ENCODE measurements at places on chromosomes 2 and 18.
A peak's percentile ranks its signal among the peaks of the same experiment; 100 is the strongest.

DNA sequence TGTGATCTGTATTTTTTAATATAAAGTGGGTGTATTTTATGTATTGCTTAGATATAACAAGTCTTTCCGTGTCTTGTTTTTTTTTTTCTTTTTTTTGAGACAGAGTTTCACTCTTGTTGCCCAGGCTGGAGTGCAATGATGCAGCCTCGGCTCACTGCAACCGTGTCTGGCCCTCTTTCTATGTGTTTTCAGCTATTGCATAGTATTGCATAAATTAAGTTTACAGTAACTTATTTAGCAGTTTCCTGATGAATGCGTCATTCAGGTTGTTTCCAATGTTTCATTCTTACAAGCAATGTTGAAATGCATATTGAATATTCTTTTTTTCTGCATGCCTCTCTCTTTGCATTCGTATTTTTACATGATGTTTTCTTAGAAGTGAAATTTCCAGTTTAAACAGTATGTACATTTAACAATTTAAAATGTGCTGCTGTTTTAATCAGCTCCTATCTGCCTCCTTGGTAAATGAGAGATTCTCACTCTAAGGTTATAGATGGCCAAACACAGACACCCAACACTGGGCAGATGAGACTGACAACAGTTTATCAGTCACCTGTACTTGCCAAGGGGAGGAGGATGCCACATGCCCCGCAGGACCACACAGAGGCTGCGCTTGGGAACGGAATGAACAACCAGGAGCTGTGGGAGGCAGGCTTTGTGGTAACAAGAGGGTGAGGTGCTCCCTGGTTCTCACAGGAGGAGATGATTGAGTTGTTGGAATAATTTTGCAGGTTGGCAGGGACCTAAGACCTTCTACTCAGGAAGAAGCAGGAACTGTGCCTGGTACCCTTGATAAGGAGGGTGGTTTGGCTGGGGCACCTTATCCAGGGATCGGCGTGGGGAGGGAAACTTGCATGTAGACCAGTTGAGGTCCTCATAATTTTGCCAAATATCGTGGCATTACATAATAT, 7.5 kb downstream of the SLC9A4 start:
- no peak for DNase-seq

DNA sequence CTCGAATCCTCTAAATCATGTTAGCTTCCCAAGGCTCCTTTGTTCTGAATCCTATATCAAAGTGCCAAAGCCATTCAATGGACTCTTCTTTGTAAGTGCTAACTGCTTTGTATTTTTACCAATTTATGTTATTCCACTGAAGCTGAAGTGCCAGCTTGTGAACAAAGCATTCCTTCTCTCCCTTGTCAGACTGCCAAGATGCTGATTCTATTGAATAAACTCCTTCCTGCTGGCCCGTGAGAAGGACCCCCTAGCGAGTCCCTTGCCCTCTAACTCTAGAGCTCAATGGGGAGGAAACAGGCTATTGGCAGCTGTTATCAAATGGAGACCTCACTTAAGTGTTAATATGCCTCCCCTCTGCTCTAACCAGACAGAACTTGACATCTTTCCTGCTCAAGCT, 1097.9 kb upstream of the CNTNAP5 start:
- DNase-seq: no peak

- DNase-seq: no peak
Measured at GRCh38 chr18:73827801-73828200, 319.8 kb downstream of the FBXO15 start.

GRCh38 chr2:112812318-112813267, 24.0 kb downstream of the IL1B start:
- DNase-seq: peak; percentile 70

DNA sequence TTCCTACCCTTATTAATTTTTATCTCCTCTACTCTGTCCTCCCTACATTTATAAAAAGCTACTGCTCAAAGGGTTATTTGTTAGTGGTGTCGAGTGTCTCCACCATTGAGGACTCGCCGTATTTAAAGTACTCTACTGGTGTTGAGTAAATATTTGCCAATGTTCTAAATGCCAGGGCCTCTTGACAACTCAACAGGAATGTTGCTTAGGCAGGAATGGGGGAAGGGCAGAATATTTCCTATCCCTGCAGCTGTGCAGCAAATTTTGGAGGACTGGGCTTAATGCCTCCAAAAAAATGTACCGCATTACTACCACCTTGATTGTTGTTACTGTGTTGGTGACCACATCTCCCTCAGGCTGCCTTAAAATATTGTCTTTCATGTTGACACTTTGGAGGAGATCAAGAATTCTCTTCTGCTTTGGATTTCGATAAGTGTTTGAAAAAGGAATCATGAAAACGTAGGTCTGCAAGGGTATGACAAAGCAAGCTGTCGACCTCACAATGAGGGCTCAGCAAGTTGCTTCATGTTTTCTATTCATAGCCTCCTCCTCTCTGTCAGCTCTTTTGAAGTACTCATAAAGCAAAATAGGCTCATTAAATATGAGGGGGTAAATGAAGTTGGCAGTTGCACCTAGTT, 84.3 kb downstream of the EFEMP1 start:
- DNase-seq: no peak

GRCh38 chr18:28794459-28795245, 617.7 kb upstream of the CDH2 start:
- peak; percentile 10 for DNase-seq

GRCh38 chr2:144324446-144325045, 195.4 kb downstream of the ZEB2 start:
- no peak for DNase-seq

GRCh38 chr2:216516730-216517350, 18.2 kb downstream of the RPL37A start:
- DNase-seq: peak; percentile 29

DNA sequence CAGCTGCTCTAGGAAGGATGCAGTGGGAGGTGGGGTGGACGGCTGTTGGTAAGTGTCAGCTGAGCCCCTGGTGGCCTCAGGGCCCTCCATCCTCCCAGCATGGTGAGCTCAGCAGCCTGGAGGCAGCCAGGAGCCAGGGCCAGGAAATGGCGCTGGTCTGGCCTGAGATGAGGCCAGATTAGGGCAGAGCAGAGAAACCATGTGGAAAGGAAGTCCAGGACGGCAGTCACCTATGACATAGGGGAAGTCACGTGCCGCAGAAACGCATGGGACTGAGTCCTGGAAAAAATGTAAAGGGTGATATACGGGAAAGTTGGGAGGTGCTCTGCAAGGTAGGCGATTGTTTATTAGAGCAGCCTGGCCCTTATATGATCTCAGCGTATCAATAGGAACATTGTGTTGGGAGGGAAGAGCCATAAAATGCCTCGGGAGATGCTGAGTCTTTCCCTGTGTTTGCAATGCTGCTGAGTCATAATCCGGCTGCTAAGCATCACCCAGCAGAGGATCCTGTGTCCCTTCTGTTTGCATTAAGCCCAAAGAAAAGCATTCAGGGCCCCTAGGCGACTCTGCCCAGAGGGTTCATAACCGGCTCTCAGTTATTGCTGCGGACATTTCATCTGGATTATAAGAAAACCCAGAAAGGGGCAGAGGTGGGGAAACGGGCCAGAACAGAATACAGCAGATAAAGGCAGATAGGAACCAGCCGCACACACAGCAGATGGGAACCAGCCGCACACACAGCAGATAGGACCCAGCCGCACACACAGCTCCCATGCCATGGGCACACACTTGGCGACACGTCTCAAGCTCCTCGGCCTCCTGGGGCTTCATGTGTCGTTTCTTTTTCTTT, 30.3 kb upstream of the B3GNT7 start:
- peak; percentile 65 for DNase-seq

DNA sequence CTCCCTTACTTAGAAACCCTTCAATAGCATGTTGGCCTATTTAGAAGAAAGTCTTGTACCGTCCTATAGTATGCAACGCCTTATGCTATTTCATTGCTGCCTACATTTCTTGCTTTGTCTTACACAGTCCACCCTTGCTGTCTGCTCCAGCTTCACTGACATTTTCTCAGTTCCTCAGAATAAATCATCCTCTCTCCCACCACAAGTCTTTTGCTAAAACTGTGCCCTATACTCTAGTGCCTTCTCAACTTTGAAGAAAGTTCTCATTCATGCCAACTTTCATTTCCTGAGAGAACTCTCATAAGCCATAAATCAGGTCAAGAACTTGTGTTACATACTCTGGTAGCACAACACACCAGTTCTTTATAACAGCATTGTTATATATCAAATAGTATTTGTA, 54.3 kb upstream of the COL3A1 start:
- no peak for DNase-seq

DNA sequence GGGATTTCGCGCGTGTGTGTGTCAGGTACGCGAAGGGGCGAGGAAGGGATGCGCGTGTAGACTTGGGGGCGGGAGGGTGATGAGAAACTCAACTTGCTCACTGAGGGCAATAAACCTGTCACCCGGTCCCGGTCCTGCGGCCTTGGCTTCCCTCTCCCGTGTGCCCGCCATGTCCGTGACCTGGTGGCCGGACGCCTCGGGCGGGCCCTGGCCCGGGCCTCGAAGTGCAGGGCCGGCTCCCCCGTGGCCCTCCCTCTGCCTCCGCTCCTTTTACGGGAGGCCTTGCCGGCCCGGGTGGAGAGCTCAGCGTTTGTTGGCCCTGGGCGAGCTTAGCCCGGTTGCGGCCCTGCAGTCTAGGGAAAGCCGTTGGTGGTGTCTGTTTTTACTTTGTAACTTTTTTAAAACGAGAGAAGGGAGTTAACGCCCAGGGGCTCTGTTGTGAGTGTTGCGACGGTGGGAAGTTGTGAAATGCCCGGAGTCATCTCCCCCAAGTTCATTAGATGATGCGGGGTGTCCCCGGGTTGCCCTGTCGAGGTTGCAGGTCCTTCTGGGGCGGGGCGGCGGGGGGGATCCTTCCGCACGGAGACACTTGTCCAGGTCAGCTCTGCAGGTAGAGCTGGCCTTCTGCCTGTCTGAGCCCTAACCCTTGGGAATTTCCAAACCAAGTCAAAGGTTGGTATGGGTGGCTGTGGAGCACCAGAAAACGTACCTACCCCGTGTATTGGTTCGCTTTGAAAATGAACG, 883 bp downstream of the SMCHD1 start:
- DNase-seq: no peak

- no peak for DNase-seq
Measured at GRCh38 chr2:95552911-95553310, 38.9 kb upstream of the TRIM43 start.

GRCh38 chr18:56353663-56354260, 284.6 kb downstream of the TXNL1 start:
- DNase-seq: no peak

Data from amniotic stem cell (primary cell).